Stimulated activated CD4-positive, alpha-beta T cell treated with anti-CD3 and anti-CD28 coated beads, Interleukin-4, amount 100 ng/mL, for 48 hours (primary cell): ENCODE measurements at places on chromosomes 6 and 20.

DNA sequence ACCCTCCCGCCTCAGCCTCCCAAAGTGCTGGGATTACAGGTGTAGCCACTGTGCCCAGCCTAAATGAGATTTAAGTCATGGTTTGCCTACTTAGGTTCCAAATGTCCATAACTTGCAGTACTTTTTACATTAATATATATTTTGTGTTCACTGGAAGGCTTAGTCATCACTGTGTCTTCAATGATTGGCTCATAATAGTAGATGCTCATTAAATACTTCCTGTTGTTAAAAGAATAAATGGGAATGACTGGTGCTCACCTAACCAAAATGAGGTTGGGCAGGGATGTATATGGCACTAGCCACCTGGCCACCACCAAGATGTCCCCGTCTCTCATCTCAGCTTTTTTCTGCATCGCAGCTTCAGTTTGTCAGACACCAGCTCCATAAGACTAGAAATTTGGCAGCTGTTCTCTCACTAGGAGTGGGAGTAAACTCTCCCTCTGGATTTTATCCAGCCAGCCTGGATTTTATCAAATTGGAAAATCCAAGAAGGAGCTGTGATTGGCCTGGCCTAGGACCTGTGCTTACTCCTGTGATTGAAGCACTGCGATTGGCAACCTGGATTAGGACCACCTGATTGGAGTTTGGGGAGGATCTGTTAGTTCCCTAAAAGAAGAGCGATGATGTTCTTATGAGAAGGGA, 1.1 kb upstream of the GLO1 start:
- DNase-seq, result no peak

- no peak for DNase-seq
Observed at GRCh38 chr6:109034526-109034925, 60.1 kb downstream of the SESN1 start.

DNA sequence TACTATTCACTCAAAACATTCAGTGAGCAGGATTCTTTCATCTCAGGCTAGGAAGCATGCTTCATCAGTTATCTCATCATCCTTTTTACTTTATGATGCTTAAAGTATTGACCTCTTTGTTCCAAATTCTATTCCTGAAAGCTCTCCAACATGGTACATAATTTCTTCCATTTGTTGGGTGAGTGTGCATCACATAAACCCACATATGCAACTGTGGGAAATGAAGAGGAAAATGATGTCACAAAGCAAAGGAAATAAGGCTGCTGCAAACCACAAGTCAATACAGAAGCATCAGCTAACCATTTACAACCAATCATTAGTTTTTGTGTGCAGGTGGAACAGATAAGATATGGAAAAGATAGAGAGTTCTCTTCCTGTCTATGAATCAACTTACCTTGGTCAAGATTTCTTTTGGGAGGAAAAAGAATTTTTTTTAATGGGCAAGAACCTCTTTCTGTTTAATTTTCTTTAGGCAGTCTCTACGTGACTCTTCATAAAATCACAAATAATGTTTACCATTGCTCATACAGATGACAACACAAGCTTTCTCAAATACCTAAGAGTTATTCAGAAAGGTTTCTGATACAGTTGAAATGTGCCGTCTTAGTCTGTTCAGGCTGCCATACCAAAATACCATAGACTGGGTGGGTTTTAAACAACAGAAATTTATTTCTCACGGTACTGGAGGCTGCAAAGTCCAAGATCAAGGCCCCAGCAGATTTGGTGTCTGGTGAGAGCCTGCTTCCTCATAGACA, 259.9 kb downstream of the ADGRG6 start:
- no peak for DNase-seq

GRCh38 chr6:169073311-169073710, 180.3 kb downstream of the THBS2 start:
- no peak for DNase-seq

DNA sequence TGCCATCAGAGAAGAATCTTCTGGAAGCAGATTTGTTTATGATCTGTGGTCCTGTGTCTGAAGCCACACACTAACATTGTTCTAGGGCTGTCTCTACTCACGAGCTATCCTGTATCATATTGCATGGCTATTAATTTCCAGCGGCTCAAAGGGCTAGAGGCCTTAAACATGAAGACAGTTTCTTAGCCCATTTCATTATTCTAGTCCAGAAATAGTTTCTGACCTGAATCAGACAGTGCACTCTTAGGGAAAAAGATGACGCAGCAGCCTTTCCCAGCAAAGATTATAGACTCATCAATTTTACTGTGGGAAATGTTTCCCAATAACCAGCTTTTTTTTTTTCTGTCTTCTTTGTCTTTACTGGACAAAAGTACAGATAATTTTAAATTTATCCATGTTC, 105.3 kb upstream of the SUPT3H start:
- DNase-seq, result no peak
